ENCODE measurements at places on chromosomes 3 and 15.

- peak; percentile 20 for DNase-seq
These were observed 3.1 kb downstream of the GP5 start for GRCh38 chr3:194395778-194396538.

DNA sequence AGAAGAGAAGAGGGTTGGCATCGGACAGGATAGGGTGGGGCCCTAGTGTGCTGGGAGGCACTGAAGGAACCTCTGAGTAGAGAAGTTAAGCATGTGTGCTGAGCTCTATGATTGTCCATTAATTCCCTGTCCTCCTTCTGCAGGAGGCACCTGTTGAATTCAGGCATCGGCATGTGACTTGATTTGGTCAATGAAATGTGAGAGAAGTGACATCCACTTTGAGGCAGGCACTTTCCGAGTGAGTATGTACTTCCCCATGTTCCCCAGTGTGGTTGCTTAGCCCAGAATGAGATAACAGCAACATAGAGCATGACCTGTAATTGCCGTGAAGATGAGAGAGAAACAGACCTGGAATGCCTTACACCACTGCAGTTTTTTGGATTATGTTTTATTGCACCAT, 224.8 kb downstream of the RPLP1 start:
- DNase-seq: no peak

- DNase-seq: no peak
These were observed 158.5 kb upstream of the TPM1 start for GRCh38 chr15:62883938-62884479.

GRCh38 chr3:99458013-99458412, 180.4 kb upstream of the COL8A1 start:
- no peak for DNase-seq

DNA sequence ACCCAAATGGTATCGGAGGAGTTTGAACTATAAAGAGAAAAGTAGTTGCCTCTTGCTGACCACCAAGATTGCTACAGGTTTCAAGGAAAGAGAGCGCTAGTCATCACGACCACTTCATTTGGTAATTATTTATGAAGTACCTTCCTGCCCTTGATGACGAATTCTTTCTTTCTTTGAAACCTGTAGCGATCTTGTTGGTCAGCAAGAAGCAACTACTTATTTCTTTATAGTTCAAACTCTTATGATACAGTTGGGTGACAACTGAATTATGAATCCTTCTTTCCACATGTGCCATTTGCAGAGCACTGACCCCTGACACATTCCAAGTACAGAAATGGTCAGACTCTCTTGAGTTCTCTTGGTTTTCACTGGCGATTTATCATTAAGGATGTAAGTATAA, 46.8 kb downstream of the THRB start:
- DNase-seq: no peak

DNA sequence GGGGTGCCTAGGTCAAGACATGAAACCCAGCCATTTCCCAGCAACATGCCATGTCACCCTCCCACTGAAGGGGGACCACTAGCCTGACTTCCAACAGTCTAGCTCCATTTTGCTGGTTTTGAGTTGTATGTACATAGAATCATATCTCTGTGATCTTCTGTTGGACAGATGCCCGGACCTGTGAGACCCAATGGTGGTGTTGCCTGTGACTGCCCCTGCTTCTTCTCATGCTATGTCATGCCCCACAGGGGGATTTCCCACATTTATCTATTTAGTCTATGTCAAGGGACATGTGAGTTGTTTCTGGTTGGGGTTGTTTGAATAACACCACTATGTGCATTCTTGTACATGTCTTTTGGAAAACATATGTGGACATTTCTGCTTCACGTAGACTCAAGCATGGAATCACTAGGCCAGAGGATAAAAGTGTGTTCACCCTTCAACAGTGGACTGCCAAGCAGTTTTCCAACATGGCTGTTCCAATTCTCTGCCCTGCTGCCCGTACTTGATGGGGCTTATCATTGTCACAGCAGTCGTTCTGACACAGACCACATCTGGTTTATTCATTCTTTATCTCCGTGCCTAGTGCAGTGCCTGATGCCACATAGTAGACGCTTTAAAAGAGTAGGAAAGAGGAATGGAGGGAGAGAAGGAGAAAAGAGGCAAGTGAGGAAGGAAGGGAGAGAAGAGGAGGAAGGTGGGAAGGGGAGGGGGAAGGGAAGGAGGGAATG, 114.4 kb downstream of the TPRA1 start:
- no peak for DNase-seq

DNA sequence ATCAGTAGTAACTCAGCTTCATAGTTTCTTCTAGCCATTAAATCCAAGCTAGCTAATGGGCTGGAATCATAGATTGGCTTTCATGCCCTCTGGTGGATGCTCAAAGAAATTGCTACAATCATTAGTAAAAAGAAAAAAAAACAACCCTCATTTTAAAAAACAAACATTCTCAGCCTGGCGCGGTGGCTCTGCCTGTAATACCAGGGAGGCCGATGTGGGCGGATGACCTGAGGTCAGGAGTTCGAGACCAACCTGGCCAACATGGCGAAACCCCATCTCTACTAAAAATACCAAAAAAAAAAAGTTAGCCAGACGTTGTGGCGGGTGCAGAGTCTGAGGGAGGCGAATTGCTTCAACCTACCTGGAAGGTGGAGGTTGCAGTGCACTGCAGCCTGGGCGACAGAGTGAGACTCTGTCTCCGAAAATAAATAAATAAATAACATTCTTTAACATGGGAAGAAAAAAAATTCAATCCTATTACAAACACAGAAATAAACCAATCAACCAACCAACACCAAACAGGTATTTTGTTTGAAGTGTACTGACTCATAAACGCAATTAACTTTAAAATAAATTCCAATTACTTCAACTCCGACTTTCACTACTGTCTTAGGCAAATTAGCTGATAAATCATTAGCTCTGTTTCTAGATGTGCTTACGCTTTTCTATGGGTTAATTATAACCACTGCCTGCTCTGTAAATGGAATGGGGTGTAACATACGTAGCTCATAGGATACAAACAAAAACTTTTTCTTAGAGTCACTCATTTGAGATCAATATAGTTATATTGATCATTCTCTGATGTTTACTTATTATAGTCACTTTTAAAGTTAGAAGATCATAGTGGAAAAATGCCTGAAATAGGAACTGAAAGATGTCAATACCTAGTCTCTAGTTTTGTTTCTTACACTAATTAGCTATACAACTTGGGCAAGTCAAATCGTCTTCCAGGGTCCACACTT, 24.9 kb downstream of the TMEM207 start:
- no peak for DNase-seq

DNA sequence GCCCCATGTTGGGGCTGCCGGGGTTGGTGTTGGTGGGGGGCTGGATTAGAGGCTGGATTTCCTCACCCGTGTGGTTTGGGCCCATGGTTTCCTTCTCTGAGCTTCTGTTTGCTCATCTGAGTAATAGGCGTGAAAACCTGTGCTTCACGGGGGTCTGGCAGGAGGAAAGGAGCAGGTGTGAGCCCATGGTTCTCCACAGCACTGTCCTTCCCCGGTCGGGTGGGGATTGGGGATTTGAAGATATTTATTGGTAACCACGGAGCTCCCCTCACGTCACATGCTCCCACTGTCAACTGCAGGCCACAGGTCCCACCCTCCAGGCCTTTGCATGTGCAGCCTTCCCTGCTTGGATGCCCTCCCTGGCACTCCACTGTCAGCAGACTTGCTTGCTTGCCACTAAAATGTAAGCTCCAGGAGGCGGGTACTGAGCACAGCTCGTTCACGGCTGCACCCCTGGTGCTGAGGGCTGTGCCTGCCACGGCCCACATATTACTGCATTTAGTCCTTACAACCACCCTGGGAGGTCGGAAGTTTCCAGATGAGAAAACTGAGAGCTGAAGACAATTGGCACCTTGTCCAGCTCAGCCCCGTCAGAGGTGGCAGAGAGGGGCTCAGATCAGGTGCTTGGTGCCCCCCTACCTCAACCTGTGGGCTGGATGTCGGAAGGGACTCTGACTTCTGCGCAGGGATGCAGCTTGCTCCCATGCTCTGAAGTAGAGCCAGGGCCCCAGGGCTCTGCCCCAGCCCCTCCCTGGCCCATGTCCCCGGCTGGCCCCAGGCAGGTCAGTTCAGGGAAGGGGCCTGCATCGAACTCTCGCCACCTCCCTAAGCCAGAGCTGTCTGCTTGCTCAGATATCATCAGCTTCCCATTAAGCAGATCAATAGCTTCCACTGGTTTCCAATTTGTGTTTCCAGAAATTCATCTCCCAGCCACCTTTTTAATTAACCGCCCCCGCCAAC, 29.4 kb upstream of the IQSEC1 start:
- no peak for DNase-seq

- DNase-seq: no peak
These were observed 406.2 kb downstream of the RBMS3 start for GRCh38 chr3:29686889-29687592.

GRCh38 chr15:84947947-84948830, 33.5 kb upstream of the PDE8A start:
- DNase-seq: no peak

DNA sequence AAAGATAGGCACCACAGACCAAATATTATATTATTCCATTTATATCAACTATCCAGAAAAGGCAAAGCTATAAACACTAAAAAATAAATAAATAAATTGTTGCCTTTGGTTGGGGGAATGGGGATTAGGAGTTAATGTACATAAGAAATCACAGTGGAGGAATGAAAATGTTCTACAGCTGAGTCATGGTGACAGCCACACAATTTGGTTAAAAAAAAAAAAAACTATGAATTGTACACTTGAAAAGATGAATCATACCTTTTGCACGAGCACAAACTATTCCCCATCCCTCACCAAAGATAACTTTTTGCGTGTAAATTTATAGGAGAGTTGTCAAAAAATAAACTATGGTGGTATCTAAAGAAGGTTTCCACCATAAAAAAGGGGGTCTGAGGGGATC, 103.2 kb downstream of the TBC1D5 start:
- no peak for DNase-seq

- no peak for DNase-seq
These were observed 47.7 kb downstream of the MORC1 start for GRCh38 chr3:109070211-109070610.

DNA sequence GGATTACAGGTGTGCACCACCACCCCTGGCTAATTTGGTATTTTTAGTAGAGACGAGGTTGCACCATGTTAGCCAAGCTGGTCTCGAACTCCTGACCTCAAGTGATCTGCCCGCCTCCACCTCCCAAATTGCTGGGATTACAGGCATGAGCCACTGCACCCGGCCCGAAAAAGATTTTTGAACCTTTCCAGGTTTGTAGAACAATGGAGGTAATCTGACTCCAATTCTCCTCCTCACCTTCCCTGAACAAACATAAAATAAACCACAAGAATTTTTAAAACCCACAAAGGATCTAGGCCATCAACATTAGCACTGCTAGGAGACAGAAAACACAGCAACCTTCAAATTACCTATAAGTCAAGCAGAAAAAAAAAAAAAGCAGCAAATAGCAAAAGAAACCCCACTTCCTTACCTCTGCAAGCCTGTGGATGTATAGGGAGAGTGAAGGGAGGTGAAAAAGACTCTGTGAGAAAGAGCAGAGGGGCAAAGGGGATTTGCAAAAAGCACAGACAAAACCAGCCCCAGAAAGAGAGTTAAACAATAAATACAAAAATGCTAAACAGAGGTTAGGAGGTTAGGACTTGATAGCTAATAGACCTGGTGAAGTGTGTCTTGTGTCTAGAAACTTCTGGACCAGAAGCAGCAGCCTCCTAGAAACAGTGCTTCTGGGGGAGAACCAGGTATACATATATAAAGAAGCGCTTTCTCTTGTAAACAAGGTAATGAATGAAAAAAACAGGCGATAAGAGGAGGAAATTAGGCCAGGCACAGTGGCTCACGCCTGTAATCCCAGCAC, 32.1 kb downstream of the TFDP2 start:
- no peak for DNase-seq

DNA sequence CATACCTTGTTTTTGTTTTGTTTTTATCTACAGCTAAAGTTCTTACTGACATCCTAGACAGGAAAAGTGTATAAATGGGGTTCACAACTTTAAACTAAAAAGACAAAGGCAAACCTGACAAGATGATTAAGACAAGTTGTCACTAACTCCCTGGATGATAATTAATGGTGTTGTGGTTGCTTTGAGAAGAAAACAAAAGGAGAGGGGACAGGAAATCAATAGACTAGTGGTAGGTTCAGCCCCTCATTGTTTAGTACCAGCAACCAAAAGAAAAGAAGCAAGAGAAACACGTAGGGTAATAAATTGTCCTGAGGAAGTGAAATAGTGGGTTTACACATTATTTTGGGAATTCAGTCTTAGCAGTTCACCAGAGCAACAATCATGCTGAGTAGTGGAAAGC, 78.8 kb downstream of the BFSP2 start:
- DNase-seq: no peak

DNA sequence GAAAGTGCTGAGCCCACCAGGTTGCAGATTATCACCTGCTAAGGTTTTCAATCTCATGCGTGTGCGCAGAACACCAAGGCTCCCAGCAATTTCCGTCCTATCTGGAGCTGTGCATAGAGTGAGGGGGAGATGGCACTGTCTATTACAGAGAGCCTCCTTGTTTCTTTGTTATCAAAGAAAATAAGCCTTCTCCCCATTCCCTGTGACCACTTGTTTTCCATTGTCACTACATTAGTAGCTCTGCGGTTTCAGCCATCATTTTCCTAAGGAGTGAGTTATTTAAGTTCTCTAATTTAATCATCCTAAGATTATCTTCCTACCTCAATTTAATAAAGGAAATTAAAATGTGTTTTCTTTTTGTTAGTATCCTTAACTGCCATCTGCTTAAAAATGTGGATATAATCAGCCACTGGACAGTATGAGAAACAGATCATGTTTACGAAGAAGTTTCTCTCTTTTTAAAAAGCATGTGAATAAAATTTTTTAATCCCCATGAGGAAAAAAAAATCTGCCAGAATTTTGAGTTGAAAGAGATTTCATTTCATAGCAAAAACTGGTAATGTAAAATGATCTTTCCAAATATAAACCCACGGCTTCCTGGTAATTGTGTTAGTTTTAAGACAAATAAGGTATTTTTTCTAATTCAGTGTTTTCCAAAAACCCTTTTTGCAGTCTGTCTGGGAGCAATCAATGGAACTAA, 172.3 kb upstream of the UBE2E1 start:
- DNase-seq: no peak

GRCh38 chr3:149891621-149892020, 78.6 kb downstream of the RNF13 start:
- no peak for DNase-seq

GRCh38 chr3:136650461-136650860, 101.7 kb downstream of the STAG1 start:
- DNase-seq: no peak

DNA sequence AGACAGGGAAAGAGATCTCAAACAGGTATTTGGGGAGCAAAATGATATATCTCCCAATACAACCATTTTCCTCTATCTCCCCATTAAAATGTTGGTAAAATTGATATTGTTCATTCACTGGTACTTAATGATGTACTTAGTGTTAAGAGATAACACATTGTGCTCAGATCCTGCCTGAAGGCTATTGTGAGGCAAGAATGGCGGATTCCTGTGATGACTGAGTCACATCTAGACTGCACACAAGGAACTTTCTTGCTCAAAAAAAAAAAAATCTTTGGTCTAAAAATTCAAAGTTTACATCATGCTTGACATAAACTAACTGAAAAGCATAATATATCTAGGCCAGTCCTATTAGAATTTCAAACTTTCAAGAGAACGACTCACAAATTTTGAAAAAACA, 171.1 kb upstream of the TTC14 start:
- DNase-seq: no peak
